ENCODE measurements at places on chromosomes 1 and 21.
A peak's percentile ranks its signal among the peaks of the same experiment; 100 is the strongest.

DNA sequence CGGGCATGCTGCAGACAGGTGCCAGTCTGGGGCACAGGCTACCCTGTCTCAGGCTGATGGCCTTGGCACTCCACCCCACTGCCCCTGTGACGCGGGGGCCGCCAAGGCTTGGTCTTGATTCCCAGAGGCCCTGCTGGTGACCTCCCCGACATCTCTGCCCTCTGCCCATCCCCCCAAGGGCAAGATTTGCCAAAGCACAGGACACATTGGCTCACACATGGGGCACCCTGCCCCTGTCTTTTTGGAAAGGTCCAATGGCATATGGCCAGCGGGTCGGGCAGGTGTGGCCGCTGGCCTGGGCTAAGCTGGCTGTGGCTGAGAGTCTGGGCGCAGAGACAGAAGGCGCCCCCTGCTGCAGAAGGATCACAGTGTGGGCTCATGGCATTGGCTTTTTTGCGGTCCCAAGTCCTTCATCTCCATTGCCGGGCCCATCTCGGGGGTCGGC lies 4.6 kb downstream of the MIB2 start:
- no peak for DNase-seq

DNA sequence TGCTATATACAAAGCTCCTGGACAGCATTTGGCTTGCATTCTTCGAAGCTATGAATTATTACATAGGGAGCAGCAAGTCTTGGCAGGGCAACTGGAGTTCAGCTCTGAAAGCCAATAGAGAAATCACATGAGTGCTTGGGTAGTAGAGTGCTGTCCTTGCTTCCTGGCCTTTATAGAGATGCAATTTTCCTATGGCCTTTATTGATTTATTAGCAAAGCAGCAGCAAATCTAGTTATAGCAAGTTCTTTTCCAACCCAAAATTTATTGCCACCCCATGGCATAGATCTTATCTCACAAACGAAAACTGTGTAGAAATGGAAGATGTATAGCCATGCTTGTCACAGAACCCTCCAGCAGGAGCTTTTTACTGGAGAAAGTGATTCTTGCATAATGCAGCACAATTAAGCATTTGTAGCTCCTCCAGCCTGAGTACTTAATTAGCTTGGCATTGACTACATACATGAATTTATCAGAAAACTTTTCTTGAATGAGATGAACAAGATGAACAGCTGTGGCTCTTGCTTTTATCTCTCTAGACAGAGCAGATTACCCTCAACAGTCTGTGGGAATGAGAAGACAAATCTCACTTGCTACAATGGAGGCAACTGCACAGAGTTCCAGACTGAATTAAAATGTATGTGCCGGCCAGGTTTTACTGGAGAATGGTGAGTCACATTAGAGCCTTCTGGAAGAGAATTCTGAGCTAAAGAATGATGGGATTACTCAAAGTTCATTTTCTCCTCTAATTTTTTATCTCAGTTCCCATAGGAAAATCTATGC lies 170.1 kb downstream of the CRB1 start:
- DNase-seq: no peak

GRCh38 chr1:12109901-12110300 lies 46.8 kb downstream of the TNFRSF8 start:
- DNase-seq: no peak

DNA sequence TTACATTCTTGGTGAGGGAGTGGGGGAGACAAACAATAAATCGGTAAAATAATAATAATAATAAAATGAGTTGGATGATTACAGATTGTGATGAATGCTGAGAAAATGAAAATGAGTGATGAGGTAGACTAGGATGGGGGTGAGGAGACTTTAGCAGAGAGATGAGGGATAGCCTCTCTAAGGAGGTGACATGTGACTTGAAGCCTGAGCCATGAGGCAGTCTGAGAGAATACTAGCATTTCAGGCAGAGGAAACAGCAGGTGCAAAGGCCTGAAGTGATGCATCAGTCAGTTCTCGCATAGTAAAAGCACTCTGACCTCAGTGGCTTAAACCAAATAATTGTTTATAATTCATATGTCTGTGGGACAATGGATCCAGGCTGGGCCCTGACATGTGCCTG lies 181.2 kb downstream of the AGBL4 start:
- no peak for DNase-seq

GRCh38 chr1:114236517-114236916 lies 82.8 kb upstream of the SYT6 start:
- no peak for DNase-seq

DNA sequence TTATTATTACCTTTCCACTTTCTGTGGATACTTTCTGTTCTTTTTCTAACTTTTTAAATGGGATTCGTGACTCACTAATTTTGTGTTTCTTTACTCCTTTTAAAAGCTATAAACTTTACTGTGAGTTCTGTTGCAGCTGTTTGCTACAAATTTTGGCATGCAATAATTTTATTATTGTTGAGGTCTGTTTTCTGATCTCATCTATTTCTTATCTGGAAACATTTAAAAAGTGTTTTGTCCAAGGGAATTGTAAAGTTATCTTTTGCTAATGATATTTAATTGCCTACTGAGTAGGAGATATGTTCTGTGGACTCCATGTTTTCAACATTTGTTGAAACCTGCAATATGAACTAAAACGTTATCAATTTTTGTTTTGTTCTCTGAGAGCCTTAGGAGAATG lies 138.1 kb upstream of the COL6A1 start:
- no peak for DNase-seq

- DNase-seq: peak; percentile 21
These were observed 47.8 kb downstream of the SKI start for GRCh38 chr1:2275796-2276536.

DNA sequence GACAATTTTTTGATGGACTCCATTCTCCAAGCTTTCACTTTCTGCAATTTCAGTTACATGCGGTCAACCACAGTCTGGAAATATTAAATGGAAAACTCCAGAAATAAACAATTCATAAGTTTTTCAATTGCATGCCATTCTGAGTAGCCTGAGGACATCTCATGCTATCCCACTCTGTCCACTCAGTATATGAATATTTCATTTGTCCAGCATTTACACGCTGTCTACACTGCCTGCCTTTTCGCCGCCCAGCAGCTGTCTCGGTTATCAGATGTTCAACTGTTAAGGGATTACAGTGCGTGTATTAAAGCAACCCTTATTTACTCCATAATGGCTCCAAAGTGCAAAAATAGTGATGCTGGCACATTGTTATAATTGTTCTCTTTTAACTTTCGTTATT lies 116.3 kb downstream of the ADSS2 start:
- no peak for DNase-seq

- no peak for DNase-seq
These were observed 152.2 kb downstream of the TNR start for GRCh38 chr1:175591083-175591743.

DNA sequence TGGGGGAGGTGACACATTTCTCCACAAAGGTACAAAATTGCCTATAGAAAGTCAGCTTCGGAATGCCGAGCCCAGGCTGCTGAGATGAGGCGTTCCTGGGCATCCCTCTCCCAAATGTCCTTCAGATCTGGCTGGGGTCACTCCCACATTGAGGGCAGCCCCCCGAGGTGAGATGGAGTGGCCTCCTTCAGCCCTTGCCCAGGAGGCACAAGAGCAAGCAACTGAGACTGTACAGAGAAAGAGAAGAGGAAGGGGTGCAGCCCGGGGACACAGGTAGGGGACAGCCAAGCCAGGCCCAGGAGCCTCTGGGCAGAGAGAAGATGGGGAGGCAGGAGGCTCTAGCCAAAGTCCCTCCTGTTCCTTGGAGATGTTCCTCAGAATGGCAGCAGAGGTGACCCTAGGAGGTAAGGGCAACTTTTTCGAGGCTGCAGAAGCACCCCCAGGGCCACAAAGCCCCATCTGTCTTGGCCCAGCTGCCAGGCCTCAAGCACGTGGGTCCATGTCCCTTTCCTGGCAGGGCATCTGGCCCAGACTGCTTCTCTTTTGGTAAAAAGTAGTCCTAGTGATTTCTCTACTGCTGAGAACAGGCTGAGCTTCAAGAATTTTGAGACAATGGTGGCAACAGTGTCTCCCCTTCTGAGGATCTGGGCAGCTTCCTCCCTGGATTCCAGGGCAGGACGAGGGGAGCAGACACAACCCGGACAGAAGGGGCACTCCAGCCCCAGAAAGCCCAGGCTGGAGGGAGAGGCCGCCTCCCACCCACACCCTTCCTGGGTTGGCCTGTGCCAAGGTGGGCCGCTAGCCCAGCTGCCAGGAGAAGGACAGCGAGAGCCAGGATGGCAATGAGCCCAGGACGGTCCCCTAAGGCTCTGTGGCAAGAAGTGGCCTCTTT lies 68.0 kb downstream of the LRRN2 start:
- DNase-seq: no peak

DNA sequence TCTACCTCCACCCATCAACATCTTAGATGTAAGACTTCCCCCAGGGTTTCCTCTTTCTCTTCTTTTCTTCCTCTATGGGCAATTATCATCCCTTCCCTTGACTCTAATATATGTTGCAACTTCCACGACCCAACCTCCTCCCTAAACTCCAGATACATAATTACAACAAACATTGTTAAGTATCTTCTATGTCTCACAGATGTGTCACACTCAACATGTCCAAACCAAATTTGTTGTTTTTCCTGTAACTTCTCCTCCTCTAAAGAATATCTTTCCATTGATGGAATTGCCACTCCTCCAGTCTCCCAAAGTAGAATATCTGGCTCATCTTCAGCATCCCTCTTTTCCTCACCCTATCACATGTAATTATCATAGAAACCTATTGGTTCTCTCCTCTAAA lies 314.2 kb downstream of the RWDD3 start:
- no peak for DNase-seq

- no peak for DNase-seq
These were observed 3.2 kb downstream of the GREM2 start for GRCh38 chr1:240608707-240609106.

GRCh38 chr1:186722711-186723309 lies 42.6 kb upstream of the PTGS2 start:
- peak; percentile 44 for DNase-seq

DNA sequence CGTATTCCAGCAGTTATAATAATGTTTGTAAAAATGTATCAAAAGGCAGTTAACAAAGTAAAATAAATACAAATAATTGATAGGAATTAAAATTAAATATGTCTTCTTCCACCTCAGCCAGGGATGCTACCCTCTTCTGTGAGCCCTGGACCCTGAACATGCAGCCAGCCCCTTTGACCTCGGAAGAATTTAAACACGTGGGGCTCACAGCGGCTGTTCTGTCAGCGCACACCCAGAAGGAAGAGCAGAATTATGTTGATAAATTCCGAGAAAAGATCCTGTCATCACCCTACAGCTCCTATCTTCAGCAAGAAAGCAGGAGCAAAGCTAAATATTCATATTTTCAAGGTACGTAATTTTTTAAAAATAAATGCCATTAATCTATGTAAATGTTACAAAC lies 26.5 kb downstream of the UTS2 start:
- DNase-seq: no peak

- DNase-seq: peak; percentile 26
These were observed 107.5 kb downstream of the SPAG17 start for GRCh38 chr1:118077331-118078045.

DNA sequence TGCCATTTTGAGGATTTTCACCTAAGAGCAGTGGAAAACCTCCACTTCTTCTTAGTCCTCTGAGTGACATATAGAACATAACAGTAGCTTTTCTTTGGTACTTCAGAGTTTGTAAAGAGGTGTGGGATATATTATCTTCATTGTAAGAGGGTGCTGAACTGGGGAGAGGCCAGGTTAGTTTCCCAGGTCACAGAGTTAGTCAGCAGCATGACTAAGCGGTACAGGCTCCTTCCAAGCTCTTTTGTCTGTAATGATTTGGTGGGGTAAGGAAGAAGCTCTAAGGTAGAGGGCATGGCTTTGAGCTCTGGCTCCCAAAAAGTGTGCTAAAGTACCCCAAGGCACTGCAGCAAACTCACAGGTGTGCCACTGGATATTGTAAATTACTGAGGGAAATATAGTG lies 325.0 kb upstream of the PLXNA2 start:
- no peak for DNase-seq

- DNase-seq: peak; percentile 44
These were observed 74.4 kb downstream of the DUSP10 start for GRCh38 chr1:221667504-221667903.

DNA sequence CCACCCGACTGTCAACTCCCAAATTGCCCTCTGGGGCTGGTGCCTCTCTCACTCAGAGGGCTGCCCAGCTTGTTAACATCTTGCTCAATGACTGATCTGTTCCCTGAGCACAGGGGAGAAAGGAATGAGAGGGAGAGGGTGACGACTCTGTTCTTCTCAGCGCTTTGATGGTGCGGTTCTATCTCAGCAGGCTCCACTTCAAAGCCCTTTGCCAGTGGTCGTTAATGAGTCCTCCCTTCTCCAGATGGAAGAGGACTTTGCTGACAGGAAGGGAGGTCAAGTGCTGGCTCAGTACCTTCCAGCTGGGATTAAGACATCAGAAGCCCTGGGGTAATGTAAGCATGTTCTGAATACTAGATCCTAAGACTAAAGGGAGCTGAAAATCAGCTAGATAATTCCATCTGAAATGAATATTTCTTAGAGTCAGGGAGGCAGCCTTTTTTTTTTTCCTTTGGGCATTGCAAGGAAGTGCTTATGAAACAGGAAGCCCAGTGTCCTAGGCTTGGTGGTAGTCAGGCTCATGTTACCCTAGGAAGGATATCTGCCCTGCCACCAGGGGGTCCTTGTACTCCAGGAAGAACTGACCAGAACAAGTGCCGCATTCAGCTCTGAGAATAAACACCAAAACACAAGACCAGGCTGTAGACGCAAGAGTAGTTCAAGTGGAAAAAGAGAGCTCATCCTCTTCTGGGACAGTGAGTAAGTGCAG lies 4.7 kb downstream of the FMOD start:
- DNase-seq: no peak

GRCh38 chr1:118504867-118505266 lies 319.8 kb upstream of the SPAG17 start:
- no peak for DNase-seq

DNA sequence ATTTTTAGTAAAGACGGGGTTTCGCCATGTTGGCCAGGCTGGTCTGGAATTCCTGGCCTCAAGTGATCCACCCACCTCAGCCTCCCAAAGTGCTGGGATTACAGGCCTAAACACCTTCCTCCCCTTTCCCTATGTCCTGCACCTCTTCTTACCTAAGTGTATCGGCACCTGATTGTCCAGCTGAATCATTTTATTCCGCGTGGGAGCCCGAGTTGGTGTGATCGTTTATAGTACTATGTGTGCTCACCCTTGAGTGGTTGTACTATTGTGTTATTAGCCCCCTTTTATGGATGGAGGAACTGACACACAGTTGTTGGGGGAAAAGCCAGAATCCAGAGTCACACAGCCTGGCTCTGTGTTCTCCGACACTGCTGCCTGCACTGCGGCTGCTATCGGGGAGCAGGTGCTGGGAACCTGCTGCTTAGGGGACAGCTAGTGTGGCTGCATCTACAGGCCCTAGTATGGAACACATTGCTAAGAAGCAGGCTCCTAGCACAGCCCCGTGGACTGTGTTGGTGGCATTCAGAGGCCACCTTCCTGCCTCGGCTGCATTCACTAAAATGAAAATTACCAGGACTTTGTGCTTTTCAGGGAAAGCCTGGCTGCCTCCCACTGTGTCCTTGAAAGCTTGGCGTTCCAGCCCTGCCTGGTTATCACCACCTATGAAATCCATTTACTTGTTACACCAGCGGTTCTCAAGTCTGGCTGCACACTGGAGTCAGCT lies 21.6 kb downstream of the ENO1 start:
- DNase-seq: no peak
